ENCODE measurements at places on chromosomes 1 and 21.

GRCh38 chr1:200558866-200559459, 61.6 kb downstream of the KIF14 start:
- DNase-seq, result no peak

DNA sequence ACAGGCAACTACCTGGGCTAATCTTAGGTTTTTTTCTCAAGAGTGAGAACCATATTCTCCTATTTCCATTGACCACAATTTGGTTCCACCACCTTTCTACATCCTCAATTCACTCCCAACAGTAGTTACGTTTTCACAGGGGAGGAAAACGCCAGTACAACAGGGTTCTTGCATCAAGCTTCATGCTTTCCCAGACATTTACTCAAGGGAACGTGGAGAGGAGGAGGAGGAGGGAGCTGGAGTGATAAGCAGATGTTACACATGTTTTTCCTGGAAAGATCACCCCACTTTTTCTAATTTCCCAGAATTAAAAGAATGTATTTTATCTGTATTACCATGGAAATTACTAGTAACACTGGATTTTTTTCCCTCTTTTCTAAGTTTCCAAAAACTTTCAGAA, 58.3 kb downstream of the RGS5 start:
- DNase-seq, result no peak

DNA sequence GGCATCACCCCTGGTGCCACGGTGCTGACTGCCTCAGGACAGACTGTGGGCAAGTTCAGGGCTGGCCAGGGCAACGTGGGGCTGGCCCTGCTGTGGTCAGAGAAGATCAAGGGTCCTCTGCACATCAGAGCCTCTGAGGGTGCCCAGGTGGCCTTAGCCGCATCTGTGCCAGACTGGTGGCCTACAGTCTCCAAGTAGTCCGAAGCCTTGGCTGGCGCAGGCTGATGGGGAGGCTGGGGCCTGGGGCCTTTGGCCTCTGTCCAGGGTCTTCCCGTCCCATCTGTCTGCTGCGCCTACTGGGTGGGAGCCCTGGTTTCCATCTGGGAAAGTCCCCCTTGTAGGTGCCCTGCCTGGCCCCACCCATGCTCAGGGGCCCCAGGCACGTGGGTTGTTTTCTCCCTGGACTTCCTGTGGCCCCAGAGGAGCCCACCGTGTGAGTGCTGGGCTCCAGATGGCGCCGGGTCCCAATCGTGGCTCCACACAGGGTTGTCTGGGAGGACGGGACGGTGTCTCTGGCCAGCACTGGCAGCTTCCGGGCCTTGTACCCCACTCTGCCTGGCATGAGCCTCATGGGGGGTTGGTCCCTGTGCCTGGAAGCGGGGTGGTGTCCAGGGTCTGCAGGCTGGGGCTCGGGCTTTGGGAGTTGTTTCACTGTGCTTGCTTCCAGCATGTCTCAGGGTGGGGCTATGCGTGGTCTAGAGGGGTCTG, 9.9 kb downstream of the IBA57 start:
- no peak for DNase-seq

DNA sequence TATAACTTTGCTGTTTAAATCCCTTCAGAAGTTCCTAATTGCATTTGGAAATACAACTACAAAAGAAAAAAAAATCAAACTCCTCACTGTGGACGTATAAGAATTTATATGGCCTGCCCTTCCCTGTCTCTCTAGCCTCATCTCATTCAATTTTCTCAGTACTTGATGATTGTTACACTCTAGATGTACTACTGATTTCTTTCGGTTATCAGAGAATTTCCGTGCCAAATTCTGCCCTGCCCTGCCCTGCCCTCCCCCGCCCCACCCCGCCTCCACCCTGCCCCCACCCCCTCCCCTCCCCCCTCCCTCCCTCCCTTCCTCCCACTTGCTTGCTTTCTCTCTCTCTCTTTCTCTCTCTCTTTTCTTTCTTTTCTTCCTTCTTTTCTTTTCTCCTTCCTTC, 71.7 kb upstream of the MPC2 start:
- DNase-seq, result no peak

Measured in K562 (cell line).